CD8-positive, alpha-beta memory T cell (primary cell): ENCODE measurements at places on chromosomes 5 and 9. TPM values are rescaled to one million over a fixed set of nuclear protein-coding genes. Genes with fewer than 3 reads are reported as not detected.

TRIP13 gene
- total RNA-seq, result 37.5 TPM

PCDHGB5 gene
- total RNA-seq, result 0.22 TPM

SLCO6A1 gene
- total RNA-seq, result not detected

WDR31 gene
- total RNA-seq, result 1.3 TPM

CTNNAL1 gene
- 19.1 TPM for total RNA-seq

LCN15 gene
- not detected for total RNA-seq
